ENCODE measurements at places on chromosomes 1 and 21.

DNA sequence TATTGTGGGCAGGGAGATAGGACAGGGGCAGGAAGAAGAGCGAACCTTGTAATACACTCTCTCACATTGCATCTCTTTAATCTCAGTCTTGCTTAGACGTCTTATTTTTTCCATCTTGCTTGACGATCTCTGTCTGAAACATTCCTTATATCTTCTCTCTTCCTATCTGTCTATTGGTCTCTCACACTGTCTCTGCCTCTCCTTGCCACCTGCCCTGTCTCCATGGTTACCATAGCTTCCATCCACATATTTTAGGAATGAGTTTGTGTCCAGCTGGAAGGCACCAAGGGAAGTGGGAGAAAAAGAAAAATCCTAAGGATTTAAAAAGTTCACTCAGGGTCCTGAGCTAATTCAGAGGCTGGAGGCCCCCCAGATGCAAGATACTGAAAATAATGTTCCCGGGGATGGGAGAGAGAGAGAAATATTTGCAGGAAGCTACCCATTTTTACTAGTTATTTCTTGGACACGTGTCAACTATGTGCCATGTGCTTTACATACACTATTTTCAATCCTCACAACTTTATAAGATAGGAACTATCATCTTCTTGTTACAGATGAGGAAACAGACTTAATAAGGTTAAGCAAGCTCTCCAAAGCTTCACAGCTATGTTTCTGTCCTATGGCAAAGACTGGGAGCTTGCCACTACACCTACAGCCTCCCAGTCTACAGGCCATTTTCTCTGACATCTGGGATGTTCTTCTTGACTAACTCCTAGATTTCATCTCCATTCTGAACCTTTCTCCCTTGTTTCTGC, 933 bp downstream of the ANKRD34A start:
- DNase-seq = no peak

DNA sequence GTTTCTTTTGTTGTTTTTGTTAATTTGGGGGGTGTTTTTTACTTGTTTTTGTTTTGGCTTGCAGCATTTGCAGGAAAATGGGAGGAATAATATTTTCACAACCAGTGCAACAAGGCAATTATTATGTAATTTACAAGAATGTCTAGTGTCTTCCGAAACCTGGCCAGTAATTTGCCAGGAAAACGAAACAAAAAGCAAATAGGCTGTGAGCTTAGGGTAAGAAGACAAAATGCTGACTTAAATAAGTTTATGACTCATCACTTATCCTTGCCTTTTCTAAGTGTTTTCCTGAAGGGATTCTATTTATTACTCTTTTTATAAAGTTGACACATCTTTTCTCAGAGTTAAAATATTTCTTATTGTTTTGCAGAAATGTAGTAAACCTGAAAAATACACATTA, 49.8 kb downstream of the KCNT2 start:
- DNase-seq = peak; percentile 78

DNA sequence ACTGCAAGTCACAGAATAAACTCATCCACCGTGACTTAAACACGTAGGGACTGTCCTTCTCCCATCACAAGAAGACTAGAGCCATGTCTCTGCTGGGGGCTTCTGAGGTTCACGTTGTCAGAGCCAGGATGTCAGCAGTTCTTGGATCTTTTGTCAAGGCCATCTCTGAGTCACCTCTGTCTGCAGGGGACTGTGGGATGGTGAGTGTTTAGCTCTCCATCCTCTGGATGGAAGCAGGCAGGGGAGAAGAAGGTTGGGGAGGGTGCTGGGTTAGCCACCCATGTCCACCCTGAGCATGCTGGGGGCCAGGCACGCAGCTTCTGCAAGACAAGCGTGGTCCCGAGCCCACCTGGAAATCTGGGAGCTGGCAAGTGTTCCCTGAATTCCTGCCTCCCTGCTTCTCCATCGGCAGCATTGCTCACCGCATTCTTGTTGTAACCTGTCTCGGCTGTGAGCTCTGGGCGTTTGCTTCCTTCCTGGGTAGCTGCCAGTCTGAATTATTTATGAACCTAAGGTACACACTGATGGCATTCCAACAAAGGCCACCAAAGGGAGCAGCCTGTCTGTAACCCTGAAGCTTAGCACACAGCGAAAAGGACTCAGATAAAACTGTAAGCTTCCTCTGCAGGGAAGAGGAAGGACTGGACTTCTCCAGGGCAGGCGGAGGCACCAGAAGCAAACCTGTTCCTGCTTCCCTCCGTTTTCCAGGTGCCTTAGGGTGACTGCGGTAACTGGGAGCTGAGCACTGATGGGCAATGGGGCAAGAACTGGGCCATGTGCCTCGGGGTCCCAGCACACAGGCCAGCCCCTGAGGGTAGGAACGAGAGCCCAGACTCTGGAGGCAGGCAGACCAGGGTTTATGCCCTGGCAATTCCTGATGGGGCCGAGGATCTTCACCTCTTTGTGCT, 88.6 kb downstream of the RIPK4 start:
- DNase-seq = no peak

- no peak for DNase-seq
Observed at GRCh38 chr21:45169001-45169400, 94.6 kb downstream of the ADARB1 start.

GRCh38 chr1:31063631-31064030, 1.9 kb downstream of the PUM1 start:
- DNase-seq = no peak

- peak; percentile 97 for DNase-seq
Observed at GRCh38 chr1:21251773-21252471, 38.3 kb downstream of the ECE1 start.

Measured in fibroblast of gingiva (primary cell).